ENCODE measurements at places on chromosomes 6 and 20.

DNA sequence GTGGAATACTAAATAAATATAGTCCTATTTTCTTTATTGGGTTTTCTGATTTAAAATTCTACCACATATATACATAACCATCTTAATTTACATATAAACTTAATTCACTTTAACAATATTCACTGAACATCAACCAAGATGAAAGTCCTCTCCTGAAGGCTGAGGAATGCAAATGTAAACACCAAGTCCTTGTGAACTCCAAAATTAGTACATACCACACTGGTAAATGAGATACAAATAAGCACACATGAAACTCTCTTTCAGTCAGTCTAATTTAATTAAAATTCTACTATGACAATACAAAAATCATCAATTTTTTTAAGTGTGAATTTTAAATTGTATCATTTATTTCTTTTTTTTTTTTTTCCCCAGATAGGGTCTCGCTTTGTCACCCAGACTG lies 205.1 kb upstream of the RUNX2 start:
- no peaks in the 10 kb centered on the region for H3K27me3 ChIP-seq
- H3K36me3 ChIP-seq = no peaks in the 10 kb centered on the region
- no peak for DNase-seq
- H3K4me1 ChIP-seq = no peaks in the 10 kb centered on the region

DNA sequence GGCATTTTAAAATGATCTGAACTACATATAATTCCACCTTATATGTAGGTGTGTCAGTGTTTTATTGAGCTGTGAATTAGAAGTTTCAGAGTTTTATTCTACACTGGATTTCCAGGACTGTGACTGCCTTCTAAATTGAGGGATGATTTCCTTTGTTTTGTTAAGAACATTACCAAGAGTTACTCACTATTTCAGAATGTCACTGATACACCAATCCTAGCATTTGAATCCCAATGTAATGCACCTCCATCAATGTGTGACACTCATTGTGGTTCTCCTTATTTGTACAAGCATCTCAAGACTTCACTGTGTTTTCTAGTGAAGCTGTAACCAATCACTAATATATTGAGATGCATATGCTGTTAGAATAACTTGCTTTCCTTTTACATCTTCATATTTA lies 86.8 kb downstream of the PLCB1 start:
- peaks cover 15% of the 10 kb centered on the region for H3K4me1 ChIP-seq
- H3K36me3 ChIP-seq = peaks cover 4% of the 10 kb centered on the region
- H3K27ac ChIP-seq = no peak overlapping the region
- no peaks in the 10 kb centered on the region for H3K27me3 ChIP-seq
- no peak for DNase-seq
- no peak overlapping the region for H3K4me3 ChIP-seq

- H3K27me3 ChIP-seq = no peaks in the 10 kb centered on the region
- peaks cover 13% of the 10 kb centered on the region for H3K4me1 ChIP-seq
- no peak overlapping the region for H3K27ac ChIP-seq
These were observed 262.6 kb downstream of the NKAIN2 start for GRCh38 chr6:124066269-124066668.

DNA sequence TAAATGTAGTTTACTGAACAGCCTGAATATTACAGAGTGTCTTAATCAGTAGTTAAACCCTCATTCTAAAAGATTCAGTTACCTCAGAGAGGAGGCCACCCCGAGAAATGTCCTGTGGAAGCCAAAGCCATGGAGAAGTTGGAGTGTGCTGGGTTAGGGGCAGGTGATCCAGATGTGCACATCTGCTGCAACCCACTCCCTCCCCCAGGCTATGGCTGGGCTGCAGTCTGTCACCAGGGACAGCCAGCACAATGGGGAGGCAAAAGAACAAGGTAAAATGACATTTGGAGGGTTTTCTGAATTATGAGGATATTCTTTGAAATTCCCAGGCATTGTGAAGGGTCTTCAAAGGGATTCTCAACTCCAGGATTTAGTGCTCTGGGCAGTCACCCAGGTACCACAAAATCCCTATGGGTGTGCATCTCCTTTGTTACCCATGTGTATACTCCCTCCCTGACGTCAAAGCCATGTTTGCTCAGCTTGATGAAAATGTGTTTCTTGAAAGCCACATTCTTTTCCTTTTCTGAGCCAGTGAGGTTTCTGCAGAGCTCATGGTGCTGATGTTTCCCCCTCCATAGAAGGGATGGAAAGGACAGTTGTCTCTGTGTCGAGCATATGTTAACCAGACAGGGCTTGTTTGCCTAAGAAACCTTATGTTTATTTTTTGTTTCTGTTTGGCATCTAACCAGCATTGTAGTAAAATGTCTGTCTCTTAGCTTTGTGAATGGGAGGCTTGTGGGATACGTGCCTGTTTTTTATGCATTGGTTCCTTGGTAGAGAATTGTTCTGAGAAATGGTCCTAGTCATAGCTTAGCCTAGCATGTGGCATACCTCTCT lies 212.3 kb upstream of the TBX18 start:
- H3K27ac ChIP-seq = no peak overlapping the region
- no peaks in the 10 kb centered on the region for H3K4me1 ChIP-seq
- H3K36me3 ChIP-seq = no peaks in the 10 kb centered on the region
- no peaks in the 10 kb centered on the region for H3K27me3 ChIP-seq

GRCh38 chr6:121849477-121849876 lies 414.0 kb downstream of the GJA1 start:
- no peaks in the 10 kb centered on the region for H3K4me1 ChIP-seq
- H3K36me3 ChIP-seq = no peaks in the 10 kb centered on the region
- peak; percentile 79 for DNase-seq
- no peak overlapping the region for H3K4me3 ChIP-seq

- no peaks in the 10 kb centered on the region for H3K36me3 ChIP-seq
- H3K27ac ChIP-seq = no peak overlapping the region
- H3K4me1 ChIP-seq = no peaks in the 10 kb centered on the region
- H3K27me3 ChIP-seq = peaks cover 2% of the 10 kb centered on the region
- H3K4me3 ChIP-seq = no peak overlapping the region
These were observed 203.0 kb downstream of the EPM2A start for GRCh38 chr6:145532361-145532760.

- no peaks in the 10 kb centered on the region for H3K36me3 ChIP-seq
- no peak for DNase-seq
- peaks cover 7% of the 10 kb centered on the region for H3K27me3 ChIP-seq
- no peaks in the 10 kb centered on the region for H3K4me1 ChIP-seq
- no peak overlapping the region for H3K4me3 ChIP-seq
These were observed 27.4 kb downstream of the NPEPL1 start for GRCh38 chr20:58719971-58720371.

GRCh38 chr6:133774356-133774755 lies 114.6 kb upstream of the TCF21 start:
- no peak overlapping the region for H3K27ac ChIP-seq
- H3K36me3 ChIP-seq = no peaks in the 10 kb centered on the region
- H3K4me3 ChIP-seq = no peak overlapping the region
- no peaks in the 10 kb centered on the region for H3K27me3 ChIP-seq
- DNase-seq = no peak
- H3K4me1 ChIP-seq = no peaks in the 10 kb centered on the region

DNA sequence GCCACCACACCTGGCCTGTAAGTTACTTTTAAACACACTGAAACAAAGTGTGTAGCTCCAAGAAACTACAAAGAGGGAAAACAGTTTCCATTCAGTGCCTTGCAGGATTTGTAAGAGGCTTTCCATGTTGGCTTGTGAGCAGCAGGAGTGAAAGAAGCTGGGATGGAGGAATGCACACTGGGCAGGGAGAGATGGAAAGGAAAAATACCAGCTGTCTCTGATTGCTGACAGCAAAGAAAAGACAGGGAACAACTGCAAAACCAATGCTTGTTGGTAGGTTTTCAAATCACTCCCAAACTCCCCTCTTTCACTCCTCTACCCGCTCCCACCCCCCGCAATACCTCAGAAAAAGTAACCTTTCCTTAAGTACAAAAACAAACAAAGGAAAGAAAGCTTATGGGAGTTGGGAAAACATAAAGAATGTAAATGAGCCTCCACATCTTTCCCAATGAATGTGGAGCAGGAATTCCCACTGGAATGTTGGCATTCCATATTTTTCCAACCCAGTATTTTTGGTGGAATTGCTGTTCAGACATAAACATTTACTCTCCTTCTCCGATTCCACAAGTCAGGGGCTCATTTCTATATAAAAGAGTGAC lies 166.1 kb downstream of the THBS2 start:
- no peak for DNase-seq
- H3K27ac ChIP-seq = no peak overlapping the region
- no peak overlapping the region for H3K4me3 ChIP-seq
- no peaks in the 10 kb centered on the region for H3K27me3 ChIP-seq
- H3K36me3 ChIP-seq = no peaks in the 10 kb centered on the region

DNA sequence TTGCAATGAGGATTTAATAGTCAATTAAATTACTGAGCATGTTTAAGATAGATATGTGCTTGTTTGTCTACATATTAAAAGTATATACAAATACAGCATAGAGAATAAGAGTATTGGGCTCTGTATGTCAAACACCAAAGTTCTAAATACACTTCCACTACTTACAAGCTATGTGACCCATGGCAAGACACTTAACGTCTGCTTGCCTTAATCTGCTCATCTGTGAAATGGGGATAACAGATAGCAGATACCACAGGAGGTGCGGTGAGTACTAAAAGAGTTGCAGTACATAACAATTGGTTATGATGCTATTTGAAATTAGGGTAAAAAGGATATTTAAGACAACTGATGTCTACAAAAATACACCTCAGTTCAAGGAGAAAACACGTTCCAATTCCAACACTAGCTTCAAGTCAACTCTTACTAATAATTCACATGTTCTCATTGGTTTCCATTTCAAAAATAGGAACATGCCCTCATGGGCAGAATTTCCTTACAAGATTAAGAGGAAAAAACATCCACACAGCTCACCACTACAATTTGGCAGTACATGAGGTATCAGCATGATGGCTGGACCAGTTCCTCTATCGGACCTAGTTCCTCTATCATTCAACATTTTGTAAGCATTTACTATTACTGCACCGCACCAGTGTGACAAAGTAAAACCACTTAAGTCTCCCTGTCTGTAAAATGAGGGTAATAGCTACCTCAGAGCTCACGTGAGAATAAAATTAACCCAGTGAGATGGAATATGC lies 101.1 kb downstream of the SMLR1 start:
- H3K4me3 ChIP-seq = no peak overlapping the region
- peak; percentile 17 for DNase-seq
- H3K27ac ChIP-seq = no peak overlapping the region
- no peaks in the 10 kb centered on the region for H3K27me3 ChIP-seq

GRCh38 chr6:70849348-70850069 lies 107.4 kb downstream of the B3GAT2 start:
- no peak overlapping the region for H3K4me3 ChIP-seq
- H3K4me1 ChIP-seq = no peaks in the 10 kb centered on the region
- no peak for DNase-seq
- peaks cover 4% of the 10 kb centered on the region for H3K36me3 ChIP-seq
- no peak overlapping the region for H3K27ac ChIP-seq
- no peaks in the 10 kb centered on the region for H3K27me3 ChIP-seq

GRCh38 chr6:35078226-35078850 lies 62.8 kb downstream of the TCP11 start:
- H3K27ac ChIP-seq = no peak overlapping the region
- DNase-seq = no peak
- no peak overlapping the region for H3K4me3 ChIP-seq
- peaks cover 19% of the 10 kb centered on the region for H3K4me1 ChIP-seq
- peaks cover 35% of the 10 kb centered on the region for H3K36me3 ChIP-seq

DNA sequence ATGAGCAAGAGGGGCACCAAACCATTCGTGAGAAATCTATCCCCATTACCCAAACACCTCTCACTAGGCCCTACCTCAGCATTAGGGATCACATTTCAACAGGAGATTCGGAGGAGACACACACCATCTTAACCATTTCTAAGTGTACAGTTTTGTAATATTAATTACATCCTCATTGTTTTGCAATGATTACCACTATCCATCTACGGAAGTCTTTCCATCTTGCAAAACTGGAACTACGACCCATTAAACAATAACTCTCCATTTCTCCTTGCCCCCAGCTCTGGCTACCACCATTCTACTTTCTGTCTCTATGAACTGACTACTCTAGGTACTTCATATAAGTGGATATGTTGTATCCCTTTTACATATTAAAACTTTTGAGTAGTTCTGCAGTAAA lies 20.1 kb downstream of the ACOT13 start:
- no peaks in the 10 kb centered on the region for H3K4me1 ChIP-seq
- H3K36me3 ChIP-seq = peaks cover 1% of the 10 kb centered on the region
- H3K27me3 ChIP-seq = no peaks in the 10 kb centered on the region
- no peak overlapping the region for H3K4me3 ChIP-seq

DNA sequence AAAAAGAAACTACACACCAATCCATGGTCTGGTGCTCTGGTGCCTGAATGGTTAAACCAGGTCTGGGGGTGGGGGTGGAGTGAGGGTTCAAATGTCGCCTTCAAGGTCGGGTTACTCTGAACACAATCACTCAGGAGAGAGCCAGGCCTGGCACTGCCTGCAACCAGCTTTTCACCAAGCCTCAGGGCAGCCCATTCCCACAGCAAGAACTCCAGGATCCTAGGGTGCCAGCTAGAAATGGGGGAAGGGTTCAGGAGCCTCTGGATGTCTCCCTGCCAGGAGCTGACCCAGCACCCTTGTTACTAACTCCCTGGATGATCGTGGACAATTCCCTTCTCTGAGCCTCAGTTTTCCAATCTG lies 6.7 kb downstream of the SDC4 start:
- peaks cover 2% of the 10 kb centered on the region for H3K36me3 ChIP-seq
- no peak overlapping the region for H3K4me3 ChIP-seq
- DNase-seq = no peak

GRCh38 chr20:38308047-38308438 lies 4.1 kb downstream of the BPI start:
- no peaks in the 10 kb centered on the region for H3K36me3 ChIP-seq
- peaks cover 9% of the 10 kb centered on the region for H3K4me1 ChIP-seq
- H3K4me3 ChIP-seq = no peak overlapping the region
- no peak for DNase-seq

DNA sequence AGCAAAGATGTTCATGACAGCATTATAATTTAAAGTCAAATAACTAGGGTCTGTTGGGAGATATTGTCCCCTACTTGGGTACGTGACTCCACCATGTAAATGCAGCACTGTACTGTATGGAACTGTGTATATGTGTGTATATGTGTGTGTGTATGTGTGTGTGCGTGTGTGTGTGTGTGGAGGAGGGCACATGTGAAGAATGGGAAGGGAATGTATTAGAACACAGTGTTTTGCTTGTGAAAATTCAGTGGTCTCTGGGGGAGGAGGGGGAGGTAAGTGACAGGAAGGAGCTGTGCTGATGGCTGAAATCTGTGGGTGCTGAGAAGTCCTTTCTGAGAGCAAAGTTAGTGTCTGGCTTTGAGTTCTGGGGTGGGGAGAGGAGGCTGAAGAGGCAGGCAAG lies 23.9 kb upstream of the VEGFA start:
- H3K4me3 ChIP-seq = no peak overlapping the region
- no peak overlapping the region for H3K27ac ChIP-seq
- peaks cover 8% of the 10 kb centered on the region for H3K4me1 ChIP-seq
- no peaks in the 10 kb centered on the region for H3K36me3 ChIP-seq
- DNase-seq = no peak

Data from common myeloid progenitor, CD34-positive (primary cell).